ENCODE measurements at places on chromosomes 5 and 9.
A peak's percentile ranks its signal among the peaks of the same experiment; 100 is the strongest.

DNA sequence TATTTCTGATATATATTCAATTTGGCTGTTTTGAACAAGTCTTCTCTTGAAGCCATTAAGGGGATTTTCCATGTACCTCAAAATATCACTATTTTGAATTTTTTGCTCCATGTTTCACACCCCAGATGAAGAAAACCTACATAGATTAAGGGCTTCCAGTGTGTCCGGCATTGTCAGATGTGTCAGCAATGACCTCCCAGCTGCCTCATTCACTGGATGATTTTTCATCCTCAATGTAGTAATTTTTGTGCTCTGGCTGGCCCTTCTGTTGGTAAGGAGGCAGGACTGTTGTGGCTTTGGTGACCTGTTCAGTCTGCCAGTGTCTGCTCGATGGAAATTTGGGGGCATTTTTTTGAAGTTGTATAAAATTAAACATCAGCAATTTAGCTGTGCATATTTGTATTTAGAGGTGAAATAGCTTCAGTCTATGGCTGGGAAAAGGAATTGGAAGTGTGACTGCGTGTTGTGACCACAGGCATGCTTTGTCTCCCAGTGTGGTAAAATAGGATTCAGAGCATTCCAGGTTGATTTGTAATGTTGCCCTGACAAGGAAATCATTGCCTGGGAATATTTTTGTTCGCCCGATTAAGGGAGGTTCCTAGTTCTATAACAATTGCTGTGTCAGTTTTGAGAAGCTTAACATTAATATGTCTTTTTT is 312.4 kb downstream of the ARHGEF28 start:
- DNase-seq, result no peak

DNA sequence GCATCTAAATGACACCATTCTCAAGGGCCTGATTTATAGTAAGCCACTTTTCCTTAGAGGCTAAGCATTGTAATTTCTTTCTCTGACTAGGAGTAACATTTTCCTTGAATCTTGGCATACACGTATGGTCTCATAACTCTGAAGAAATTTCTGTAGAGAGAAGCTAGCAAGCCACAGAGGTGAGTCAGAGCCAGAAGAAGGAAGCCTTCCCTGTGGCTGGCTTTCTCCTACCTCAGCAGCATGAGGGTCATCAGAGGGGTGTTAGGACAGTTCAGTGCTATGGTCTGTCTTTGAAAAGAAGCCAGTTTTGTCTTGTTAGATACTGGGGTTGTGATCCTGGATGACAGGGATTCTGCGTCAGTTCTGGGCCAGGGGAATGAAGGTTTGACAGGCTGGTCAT is 3.2 kb downstream of the SNX30 start:
- no peak for DNase-seq

- no peak for DNase-seq
These were observed 179.8 kb upstream of the PLPPR1 start for GRCh38 chr9:100848726-100849125.

GRCh38 chr5:44385291-44385900 is 3.8 kb downstream of the FGF10 start:
- DNase-seq, result no peak

GRCh38 chr5:51566953-51567352 is 183.7 kb downstream of the ISL1 start:
- DNase-seq, result no peak

DNA sequence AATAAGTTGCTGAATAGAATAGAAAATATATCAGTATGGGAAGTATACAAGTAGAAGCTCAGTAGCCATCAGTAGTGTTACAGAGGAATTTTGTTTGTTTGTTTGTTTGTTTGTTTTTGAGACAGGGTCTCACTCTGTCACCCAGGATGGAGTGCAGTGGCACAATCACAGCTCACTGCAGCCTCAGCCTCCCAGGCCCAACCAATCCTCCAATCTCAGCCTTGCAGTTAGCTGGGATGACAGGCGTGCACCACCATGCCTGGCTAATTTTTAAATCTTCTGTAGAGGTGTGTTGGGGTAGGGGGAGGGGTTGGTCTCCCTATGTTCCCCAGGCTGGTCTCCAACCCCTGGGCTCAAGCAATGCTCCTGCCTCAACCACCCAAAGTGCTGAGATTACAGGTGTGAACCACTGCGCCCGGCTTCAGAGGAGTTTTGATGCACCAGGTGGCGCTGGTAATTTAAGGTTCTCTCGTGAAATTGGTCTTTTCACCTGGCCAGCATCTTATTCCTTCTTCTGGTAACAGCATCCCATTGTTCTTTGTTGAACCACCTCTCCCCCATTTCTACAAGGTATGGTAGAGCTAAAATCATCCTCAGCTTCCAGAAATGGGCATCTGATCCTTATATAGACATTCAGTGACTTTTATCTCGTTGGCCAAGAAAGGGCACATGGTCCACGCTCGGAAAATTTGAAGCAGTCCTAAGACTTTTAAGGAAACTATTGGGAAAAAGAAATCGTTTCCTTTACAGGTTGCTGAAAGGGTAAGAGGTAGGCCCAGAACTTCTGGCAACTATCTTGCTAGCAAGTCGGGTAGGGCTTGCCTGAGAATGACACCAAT is 157.1 kb downstream of the ARRDC3 start:
- DNase-seq, result peak; percentile 62
